ENCODE measurements at places on chromosomes 4 and X.
A peak's percentile ranks its signal among the peaks of the same experiment; 100 is the strongest.

DNA sequence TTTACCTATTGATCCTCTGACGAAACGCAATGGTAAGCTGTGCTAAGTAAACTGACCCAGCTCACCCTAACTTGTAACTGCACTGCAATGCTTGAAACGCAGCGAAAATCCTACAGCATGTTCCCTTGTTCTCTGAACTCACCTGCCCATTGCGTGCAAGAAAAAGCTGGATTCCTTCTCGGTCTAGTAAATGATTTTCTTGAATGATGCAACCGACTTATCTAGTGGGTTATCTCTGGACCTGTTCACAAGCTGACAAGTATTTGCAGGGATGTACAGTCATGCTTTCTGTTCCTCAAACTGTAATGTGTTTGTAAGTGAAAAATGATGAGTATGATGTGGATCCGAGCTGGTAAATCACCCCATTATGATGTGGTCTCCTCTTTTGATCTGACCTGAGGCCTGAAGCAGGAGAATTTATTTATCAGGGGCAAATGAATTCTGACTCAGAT lies 140.1 kb downstream of the BTC start:
- peak; percentile 45 for DNase-seq

DNA sequence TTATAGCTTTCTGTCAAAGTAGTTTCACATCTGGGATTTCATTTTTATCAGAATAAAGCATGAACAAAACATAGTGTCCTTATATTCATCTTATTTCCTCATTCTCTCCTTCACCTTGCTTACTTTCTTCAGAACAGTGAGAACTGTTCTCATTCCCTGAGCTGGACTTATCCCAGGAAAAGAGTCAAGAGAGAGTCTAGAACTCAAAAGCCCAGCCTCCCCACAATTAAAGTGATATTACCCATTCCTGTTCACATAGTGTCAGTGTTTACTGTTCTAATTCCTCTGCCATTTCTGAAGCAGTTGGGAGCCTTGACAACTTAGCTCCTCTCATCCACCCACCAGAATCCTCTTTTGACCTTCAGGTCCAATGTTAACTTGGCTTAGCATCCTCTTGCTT lies 42.9 kb downstream of the RASSF6 start:
- no peak for DNase-seq

DNA sequence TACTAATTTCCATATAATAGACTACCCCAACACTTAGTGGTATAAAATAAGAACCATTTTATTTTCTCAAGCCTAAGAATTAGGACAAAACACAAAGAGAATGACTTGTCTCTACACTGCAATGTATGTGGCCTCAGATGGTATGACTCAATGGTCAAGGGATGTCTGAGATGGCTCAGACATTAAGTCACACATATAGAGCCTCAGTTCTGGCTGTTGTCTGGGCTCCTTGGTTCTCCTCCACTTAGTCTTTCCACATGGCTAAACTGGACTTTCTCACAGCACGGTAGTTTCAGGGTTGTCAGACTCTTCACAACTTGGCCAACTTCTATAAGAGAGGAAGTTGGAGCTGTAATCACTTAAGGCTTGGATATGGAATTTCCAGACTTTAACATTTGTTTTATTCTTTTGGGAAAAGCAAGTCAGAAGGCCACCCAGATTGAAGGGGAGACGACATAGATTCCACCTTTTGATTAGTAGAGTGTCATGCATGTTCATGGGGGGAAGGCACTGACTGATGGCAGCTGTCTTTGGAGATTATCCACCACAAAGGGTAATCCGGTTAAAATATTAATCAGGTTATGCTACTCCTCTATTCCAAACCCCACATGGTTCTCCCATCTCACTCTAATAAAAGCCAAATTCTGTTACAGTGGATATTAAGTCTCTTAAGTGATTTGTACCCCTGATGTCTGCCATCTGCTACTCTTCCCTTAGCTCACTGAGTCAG lies 9.4 kb downstream of the IL15 start:
- DNase-seq: peak; percentile 95

GRCh38 chrX:70132224-70132623 lies 1.0 kb upstream of the IGBP1 start:
- DNase-seq: no peak

DNA sequence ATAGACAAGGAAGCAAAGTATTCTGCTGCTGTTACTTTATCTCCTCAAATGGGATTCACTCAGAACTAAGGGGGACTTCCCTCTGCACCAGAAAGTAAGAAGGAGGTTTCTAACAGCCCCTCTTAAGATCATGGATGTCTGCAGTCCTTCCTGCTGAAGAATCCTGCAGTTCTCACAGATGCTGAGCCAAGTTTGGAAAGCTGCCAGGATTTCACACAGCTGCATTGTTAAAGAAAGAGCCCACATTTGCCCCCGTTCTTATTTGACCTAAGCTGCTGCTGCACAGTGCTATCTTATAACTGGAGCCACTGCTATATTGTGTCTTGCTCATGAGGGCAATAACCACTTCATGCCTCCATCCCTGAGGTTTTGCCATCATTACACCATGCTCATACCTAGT lies 81.1 kb downstream of the FAAH2 start:
- DNase-seq: no peak

DNA sequence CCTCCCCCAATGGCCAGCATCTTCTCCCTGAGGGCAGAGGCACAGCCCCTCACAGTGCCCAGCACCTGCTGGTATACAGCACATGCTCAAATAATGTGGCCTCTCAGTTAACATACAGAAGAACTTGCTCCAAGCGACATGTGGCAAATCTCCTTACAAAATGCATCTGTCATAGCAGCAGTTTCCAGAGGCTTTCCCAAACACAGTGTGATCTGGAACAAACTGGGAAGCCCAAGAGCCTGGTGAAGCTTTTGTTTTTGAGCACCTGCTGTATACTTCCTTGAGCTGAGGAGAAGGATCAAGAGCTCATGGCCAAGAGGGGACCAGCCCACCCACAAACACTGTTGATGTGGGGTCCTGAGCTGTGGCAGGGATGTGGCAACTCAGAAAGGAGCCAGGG lies 34.8 kb upstream of the HTRA3 start:
- no peak for DNase-seq

GRCh38 chr4:87232216-87232615 lies 11.8 kb upstream of the KLHL8 start:
- no peak for DNase-seq

GRCh38 chrX:115560978-115561604 lies at the start of gene PLS3:
Gene PLS3, plus strand, starts transcription at chrX:115561174. Its CDS starts 49,077 bp downstream, at chrX:115610251.
- no peak for DNase-seq

- DNase-seq: peak; percentile 4
These were observed 2.1 kb downstream of the C4orf54 start for GRCh38 chr4:99655308-99656081.
